ENCODE measurements at places on chromosomes 3 and 15.

- no peak for DNase-seq
Observed at GRCh38 chr15:68868296-68868695, 47.6 kb upstream of the ANP32A start.

- DNase-seq: peak; percentile 61
Observed at GRCh38 chr3:55207744-55208143, 279.4 kb downstream of the WNT5A start.

DNA sequence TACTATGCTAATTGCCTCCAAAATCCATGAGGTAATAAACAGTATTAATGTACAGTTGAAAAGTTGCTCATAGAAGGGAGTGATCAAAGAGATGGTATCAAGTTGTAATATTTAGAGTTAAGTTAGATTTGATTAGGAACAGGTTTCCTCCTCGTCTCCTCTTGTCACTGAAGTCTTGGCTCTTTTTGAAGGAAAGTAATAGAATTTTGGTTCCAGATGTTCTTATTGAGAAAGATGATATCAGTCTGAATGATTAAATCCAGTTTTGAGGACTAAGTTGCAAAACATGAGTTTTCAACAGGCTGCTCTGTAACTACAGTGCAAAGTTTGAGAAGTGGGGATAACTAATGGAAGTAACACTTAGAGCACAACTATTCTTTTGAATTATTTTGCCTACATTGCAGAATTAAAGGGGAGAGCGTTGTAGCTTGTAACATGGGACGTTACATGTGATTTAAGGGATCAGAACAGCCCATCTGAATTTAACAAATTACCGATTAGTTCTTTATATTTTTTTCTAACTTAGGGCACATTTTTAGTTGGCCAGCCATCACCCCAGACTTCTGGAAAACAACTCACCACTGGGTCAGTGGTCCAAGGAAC is 48.3 kb downstream of the MAP6D1 start:
- DNase-seq: no peak

- DNase-seq: no peak
Observed at GRCh38 chr3:97960551-97960950, 11.7 kb downstream of the RIOX2 start.

DNA sequence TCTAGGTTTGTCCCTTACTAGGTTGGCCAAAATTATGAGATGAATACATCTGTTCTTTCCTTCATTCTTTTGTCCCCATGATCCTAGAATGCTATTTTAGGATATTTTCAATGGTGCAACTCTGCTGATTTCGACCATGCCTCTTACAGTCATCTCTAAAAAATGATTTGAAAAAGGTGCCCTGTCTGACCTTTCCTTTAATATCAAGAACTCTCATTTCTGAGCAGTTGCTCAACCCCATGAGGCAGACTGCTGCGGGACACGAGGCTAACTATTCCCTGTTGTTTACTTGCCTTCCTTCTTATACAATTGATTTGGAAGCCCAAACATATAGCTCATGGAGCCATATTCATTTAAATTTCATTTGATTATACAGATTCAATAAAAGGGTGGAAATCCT is 14.6 kb downstream of the PLSCR2 start:
- DNase-seq: no peak

- DNase-seq: no peak
Observed at GRCh38 chr3:79354179-79354688, 413.6 kb downstream of the ROBO1 start.

GRCh38 chr3:102443021-102443420 is 8.2 kb downstream of the ZPLD1 start:
- DNase-seq: no peak

- DNase-seq: no peak
Observed at GRCh38 chr3:48400824-48401433, 28.9 kb downstream of the FBXW12 start.

GRCh38 chr3:66450390-66451022 is 50.3 kb downstream of the LRIG1 start:
- DNase-seq: peak; percentile 1

DNA sequence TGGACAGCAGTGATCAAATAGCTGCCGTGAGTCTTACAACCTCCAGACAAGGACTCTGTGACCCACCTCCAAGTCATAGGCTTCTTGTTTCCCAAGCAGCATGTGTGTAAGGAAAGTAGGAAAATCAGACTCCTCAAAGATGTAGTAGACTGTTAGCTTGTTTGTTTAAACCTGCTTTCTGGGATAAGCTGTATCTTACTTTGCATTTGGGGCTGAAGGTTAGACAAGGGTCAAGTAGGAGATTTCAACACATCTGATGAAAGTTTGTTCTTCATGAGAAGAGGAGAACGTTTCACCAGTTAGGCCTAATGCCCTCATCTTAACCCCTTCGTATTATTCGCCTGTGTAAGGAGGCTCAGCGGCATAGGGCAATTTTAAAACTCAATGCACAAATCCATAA is 756.4 kb upstream of the NR2F2 start:
- no peak for DNase-seq

DNA sequence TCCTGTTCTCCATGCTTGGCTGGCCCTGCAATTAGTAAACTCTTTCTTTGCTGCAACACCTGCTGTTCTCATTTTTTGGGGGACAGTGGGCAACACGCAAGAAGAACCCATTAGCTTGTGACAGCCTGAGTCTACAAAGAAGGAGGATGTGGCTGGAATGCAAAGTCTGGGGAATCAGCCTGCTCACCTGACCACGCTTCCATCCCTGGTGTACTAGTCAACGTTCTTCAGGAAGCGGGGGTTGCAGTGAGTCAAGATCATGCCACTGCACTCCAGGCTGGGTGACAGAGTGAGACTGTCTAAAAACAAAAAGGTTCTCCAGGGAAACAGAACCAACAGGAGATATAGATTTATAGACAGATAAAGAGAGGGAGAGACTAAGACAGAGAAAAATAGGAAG is 27.7 kb upstream of the KBTBD12 start:
- no peak for DNase-seq

Data from COR-L47 (cell line).